ENCODE measurements at places on chromosomes 1 and 21.

- no peak for DNase-seq
These were observed 5.9 kb downstream of the IL22RA1 start for GRCh38 chr1:24136956-24137539.

- no peak for DNase-seq
These were observed 235.4 kb downstream of the TTLL7 start for GRCh38 chr1:83763361-83764095.

GRCh38 chr1:224815647-224816046 is 113.8 kb upstream of the DNAH14 start:
- DNase-seq, result no peak

GRCh38 chr1:221712776-221713431 is 29.0 kb downstream of the DUSP10 start:
- DNase-seq, result no peak

DNA sequence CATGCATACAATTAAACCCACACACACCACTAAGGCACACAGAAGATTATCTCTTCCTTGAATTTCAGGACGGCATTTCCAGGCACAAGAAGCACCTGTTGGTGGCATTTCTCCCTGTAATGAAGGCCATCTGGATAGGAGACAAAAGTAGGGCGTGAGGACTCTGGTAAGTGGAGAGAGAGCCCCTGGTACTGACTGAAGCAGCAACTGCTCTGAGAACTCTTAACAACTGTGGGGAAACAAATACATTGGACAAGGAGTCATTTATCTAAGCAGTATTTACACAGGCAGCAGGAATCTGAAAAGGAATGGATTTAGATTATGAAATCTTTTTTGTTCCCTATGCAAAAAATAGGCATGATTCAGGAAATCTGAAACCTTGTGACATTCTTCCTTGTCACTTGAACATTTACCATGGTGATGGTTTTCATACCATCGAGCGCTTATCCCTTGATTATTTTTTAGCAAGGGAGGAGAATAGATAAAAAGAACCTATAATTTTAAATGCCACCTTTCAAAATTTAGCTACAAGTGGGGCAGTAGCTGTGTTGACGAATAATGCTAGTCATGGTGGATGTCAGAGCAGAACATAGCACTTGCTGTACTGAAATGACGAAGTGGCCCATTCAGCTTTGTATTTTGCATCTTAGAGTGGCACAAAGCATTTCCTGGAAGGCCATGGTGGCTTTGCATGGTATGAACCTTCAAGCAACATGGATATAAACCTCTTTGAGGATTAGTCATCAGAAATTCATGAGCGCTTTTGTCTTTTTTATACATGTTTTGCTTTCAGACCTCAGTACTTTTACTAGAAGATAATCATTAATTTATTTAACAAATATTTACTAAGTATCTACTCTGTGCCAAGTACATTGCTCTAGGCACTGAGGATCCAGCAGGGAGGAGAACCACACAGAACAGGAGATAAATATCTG is 362.0 kb downstream of the ADGRL2 start:
- no peak for DNase-seq

- DNase-seq, result no peak
These were observed 11.3 kb upstream of the C1orf162 start for GRCh38 chr1:111462370-111463028.

GRCh38 chr1:14606632-14607031 is 8.1 kb downstream of the KAZN start:
- no peak for DNase-seq

- no peak for DNase-seq
These were observed 42.5 kb upstream of the POGK start for GRCh38 chr1:166796620-166797236.

GRCh38 chr1:184056921-184057555 is 5.5 kb downstream of the TSEN15 start:
- DNase-seq, result no peak

DNA sequence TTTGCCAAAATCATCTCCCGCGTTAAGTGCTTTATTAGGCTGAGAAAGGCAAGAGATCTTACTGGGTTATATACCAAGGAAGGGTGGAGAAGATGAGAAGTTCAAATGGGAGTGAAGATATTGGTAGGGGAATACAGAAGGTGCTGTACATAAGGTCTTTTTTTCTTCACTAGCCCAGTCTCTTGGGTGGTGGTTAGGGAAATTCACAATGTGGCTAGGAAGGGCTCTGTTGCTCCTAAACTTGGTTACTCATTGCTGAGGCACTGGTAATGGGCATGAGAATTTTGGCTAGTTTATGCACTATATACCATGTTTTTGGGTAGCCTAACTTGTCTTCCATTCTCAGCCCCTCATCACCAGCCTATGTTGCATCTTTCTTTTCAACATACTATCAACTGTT is 50.6 kb downstream of the LHX4 start:
- no peak for DNase-seq

DNA sequence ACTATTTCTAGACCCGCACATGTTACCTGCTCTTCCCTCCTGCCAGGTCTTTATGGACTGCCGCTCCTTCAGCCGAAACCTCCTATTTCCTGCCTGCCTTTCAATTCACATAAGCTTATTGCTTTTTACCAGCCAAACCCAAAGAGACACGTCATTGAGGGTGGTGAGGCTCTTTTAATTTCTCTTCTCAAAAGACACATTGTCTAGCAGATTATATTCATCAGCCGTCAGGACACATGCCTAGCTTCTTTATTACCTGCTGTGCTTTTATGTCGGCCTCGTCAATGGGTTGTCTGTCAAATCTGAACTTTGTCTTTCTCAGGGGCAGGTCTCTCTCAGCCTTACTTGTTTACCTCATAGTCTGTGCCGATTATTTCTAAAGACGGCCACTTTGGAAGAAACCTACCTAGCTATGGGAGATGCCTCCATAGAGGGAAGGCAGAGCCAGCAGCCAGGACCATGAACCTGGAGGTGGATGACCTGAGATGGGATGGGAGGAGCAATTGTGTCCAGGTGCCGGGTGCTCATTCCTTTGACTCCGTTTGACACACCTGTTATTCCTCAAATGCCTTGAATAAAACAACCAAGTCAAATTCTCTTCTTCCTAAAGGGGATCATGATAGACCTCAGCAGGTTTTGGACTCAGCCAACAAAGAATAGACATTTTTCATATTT is 42.0 kb downstream of the ZBTB18 start:
- DNase-seq, result no peak

DNA sequence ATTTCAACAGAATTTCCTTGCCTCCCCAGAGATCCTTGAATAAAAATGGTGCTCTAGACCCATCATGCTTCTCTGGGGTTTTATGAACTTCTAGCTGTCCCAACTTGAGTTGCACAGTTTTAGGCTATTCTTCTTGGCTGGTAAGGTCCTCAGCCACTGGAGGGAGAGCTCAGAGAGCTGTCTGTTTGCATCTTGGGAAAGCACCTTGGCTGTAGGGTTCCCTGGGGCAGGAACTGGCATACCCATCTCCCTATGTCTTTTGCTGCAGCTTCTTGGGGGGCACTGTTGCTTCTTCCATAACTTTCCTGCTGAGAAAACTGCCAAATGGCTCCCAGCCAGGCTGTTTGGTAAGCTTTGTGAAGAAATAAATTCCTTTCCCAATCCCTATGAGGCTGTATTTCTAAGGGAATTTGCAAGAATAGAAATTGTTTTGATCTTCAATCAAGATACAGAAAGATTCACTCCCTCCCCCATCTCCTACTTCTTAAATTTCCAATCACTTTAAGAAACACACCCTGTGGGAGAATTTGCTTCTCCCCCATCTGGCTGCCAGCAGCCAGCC is 8.2 kb upstream of the FMOD start:
- no peak for DNase-seq

GRCh38 chr1:114510274-114511031 is 550 bp downstream of the TRIM33 start:
- no peak for DNase-seq

DNA sequence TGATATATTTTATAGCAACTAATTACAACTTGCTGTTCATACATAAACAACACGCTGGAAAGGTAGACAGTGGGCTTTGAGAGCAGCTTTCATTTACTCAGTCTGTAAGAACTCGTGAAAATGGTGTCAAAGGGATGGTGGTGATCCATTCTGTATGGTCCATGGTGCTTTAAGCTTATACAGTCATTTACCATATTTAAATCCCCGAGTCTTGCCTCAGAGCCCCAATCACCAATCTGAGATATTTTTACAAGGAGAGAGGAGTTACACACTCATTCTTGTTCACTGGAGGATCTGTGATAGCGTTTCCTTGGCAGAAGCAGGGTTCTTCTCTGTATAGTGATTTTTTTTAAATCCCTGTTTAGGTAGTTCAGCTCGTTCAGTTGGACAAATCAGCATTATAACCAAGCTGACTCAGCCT is 694.6 kb downstream of the USP25 start:
- peak; percentile 20 for DNase-seq

GRCh38 chr1:41983451-41983850 is 64.7 kb upstream of the HIVEP3 start:
- no peak for DNase-seq

- DNase-seq, result no peak
These were observed 52.0 kb upstream of the POFUT2 start for GRCh38 chr21:45339421-45340402.

GRCh38 chr1:46464013-46464548 is 25.6 kb upstream of the DMBX1 start:
- no peak for DNase-seq

GRCh38 chr1:60423146-60423780 is 349.7 kb upstream of the C1orf87 start:
- no peak for DNase-seq
